ENCODE measurements at places on chromosomes 7 and 10.

DNA sequence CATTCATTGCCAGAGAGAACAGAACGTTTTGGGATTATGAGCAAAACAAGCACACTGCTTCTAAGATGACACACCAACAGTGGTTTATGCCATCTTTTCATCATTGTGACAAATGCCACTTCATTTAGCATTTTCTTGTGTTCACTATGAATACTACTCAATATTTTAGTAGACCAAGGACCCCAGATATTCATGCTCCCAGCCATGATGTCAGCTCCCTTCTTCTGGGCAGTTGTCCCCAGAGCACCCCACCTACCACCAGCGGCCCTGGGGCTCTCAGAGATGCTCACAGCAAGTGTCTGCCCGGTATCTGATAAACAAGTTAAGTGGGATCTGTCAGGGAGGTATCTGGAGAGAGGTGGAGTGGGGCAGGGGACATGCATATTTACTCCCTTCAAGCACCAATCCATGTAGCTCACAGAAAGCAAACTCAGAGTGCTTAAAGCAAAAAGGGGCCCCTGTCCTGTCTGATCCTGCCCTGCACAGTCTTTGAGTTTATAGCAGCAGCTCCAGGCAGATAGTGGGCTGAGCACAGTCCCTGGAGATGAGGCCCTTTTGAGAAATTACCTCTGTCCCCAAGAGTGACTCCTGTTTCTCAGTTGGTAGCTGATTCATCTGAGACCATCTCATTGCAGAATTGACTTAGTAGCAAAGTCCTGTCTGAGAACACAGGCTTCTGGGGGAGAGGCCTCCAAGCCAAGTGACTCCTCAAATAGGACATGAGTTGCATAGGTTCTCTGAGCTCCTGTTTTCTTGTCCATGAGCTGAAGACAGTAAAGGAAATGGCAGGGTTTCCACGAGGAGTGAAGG is 281.8 kb upstream of the KLF6 start:
- no peak for DNase-seq

- no peak for DNase-seq
Measured at GRCh38 chr7:1454542-1454941, 4.7 kb downstream of the MICALL2 start.

DNA sequence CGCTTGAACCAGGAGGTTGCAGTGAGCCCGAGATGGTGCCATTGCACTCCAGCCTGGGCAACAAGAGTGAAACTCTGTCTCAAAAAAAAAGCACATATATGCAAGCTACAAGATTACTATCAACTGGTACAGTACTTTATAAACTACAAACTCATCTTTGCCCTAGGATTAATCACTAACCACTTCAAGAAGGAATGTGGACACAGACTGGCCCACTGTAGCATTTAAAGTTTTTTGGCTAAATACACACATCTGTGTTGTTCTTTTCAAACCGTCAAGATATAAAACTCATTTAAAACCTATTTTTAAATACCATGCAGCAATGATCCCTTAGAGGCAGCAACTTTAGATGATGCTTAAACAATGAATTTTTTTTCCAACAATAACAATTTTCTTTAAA is 205.4 kb downstream of the IMMP2L start:
- DNase-seq: no peak

DNA sequence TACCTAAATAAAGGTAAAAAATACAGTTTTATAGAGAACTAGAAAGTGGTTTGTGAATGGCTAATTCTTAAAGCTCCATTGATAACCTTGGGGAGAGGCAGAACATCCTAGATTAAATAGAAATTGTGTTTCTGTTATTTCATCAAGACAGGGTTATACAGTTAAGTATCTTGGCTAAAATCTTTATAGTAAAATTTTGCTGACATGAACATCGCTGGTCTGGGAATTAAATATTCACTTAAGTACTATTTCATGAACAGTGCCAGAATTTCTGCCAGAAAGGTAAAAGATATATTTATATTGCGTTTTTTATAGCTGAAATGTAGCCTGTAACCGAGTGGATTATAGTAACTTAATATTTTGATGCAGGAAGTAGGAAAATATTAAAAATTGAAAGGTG is 53.7 kb upstream of the HBP1 start:
- no peak for DNase-seq

DNA sequence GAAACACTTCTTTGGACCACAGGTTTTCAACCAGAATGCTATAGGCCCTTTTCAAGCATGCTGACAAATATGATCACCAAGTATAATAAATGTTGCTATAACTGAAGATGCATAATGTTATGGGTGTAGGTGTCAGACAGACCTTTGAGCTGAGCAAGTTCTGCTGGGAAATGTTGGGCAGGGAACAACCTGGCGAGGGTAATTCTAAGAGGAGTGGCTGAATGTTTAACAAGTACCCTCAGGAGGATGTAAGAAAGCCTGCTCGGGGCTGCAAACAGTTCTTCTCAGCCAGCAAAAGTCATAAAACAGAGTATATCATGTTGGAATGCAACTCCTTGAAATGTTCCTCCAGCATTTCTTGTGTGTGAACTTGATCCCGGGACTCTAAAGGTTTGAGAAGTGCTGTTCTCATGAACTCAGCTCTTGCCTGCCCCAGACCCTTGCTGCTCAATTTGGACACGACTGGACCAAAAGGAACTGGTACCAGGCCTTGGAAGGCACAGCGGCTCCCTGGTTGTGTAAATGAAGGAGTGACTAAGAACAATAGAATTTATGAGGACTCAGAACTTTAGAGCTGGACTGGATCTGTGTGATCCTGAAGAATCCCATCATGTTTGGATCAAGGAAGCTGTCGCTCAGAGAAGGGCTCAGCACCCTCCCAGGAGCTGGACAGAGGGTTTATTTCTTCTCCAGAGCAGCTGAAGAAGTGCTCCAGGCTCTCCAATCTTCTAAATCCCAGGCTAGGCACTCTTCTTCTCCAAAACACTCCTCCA is 143.2 kb upstream of the ANK3 start:
- DNase-seq: no peak

- no peak for DNase-seq
Measured at GRCh38 chr7:86926732-86927131, 132.7 kb downstream of the ELAPOR2 start.

GRCh38 chr10:95487994-95488393 is 73.2 kb downstream of the SORBS1 start:
- DNase-seq: no peak

- DNase-seq: no peak
Measured at GRCh38 chr7:69708857-69709256, 110.6 kb downstream of the AUTS2 start.

- no peak for DNase-seq
Measured at GRCh38 chr7:19971956-19972355, 198.5 kb upstream of the TMEM196 start.

DNA sequence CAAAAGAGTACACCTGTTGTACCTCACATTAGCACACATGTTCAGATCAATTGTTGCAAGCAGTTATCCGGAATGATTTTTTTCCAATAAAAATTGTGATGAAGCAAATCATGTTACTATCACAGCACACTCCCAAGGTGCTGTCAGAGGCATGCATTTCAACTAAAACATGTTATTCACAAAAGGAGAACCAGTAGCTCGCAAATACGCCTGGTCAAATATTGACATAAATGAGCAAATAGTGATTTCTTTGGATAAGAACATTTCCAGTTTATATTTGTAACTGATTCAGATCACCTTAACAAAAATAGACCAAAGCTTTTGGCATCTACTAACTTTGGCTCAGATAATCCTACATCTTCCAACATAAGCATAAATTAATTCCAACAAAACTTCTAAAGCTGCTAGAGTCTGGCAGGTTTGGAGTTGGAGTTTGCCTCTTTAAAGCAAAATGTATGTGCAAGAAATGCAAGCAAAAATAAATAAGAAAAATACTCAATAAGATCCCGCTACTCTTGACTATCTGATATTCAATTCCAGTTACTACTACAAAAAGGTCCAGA is 208.0 kb downstream of the SFMBT2 start:
- no peak for DNase-seq

DNA sequence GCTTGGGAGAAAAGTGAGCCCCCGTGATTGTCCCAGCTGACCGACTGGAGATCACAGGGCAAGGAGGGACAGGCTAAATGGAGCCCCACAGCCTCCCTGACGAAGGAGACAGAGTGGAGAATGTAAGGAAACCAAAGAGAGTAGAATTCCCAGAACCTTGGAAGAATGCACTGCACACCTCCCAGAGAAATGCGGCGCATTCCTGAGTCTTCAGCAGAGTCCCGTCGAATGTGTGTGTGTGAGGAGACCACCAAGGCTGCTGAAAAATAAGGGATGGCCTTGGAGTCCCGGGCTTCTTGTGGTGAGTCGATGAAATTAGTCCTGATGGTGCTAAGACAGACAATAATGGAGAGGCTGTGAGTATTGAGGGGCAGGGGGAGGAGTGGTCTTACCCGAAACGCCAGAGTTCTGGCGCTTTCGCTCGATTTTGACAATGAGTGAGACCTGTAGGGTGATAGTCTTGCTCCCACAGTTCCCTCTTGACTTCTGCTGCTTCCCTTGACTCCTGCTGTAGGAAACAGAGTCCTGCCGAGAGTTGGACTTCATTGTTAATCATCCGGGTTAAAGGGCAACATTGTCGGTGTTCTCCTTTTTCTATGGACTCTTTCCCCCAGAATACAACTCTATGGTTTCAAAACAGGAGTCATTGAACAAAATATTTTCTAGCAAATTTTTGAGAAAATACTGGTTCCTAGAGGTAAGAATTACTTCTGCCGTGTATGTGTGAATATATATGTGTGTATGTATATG is 103.2 kb downstream of the CNNM2 start:
- no peak for DNase-seq

- DNase-seq: no peak
Measured at GRCh38 chr7:91713669-91714068, 166.8 kb downstream of the MTERF1 start.

DNA sequence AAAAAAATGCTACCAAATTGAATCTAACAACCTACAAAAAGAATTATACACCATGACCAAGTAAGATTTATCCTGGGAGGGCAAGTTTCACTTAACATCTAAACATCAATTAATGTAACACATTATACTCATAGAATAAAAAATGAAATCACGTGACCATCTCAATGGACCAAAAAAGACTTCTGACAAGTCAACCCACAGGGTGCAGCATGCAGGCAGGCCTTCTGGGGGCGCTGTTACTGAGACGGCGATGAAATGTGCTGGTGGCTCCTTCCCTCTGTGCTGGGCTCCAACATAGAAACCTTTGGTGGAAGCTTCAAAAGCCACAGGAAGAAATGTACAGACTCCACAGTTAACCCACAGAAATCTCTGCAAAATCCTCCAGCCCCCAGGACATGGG is 103.1 kb downstream of the INHBA start:
- DNase-seq: no peak

Measured in NCI-H1417 treated with DMSO at 0.1 percent for 48 hours (cell line).